Thymus (tissue), 14 donors: ENCODE measurements at places on chromosomes 16 and 17.

DNA sequence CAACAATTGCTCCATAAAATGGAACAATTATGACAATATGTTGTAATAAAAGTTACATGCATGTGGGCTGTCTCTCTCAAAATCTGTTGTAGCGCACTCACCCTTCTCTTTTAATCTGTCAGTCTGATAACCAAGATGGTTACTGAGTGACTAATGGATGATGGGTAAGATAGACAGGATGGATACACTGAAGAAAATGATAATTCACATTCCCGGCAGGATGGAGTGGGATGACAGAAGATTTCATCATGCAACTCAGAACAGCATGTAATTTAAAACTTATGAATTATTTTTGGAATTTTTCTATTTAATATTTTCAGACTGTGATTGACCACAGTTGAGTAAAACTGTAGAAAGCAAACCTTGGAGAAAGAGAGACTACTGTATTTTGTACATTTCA lies 30.5 kb downstream of the CDH13 start:
- no peak for DNase-seq
- no peaks in the 10 kb centered on the region for H3K36me3 ChIP-seq
- H3K27ac ChIP-seq = no peak overlapping the region

DNA sequence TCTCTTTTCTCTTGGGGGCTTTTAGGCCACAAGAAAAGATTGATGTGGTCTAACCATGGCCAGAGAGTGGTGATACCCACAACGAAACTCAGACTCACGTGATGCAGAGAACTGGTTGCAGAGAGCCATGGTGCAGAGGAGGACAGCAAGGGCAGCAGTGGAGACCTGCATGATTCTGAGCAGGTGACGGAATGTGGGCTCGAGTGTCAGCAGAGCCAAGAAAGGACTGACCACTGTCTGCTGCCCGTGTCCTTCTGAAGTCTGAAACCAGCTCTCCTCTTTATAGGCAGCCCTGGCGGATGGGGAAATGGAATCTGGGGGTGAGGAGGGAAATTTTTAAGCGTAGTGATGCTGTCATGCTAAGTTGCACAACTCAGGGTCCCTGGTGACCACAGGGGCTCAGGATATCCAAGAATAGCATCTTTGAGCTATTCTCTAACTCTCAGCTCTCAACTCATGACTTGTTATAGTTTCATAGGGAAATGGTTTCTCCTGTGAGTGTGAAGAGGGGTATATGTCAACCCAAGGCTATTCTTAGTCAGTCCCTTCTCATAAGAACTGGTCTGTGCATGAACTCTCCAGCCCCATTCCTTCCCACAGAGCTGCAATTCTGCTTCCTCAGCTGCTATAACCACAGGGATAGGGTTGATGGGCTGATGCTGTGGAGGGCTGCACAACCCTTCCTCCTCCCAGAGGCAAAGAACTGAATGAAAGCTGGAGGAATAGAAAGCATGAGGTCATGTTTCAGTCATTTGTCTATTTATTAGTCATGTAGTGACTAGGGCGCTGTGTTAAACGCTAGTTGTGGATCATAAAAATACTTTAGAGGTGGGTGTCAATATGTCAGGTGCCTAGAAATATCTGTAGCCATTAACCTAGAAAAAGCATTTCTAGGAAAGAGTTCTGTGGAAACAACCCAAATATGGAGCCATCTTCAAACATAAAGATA lies at the start of gene CCL3:
Gene CCL3 (minus strand): TSS at position 256 of the 949 bp plus-strand sequence. CDS start 85 bp downstream, at position 171.
- DNase-seq = no peak
- H3K36me3 ChIP-seq = no peaks in the 10 kb centered on the region
- no peaks in the 10 kb centered on the region for H3K4me1 ChIP-seq
- H3K4me3 ChIP-seq = no peak within 1 kb of the TSS

DNA sequence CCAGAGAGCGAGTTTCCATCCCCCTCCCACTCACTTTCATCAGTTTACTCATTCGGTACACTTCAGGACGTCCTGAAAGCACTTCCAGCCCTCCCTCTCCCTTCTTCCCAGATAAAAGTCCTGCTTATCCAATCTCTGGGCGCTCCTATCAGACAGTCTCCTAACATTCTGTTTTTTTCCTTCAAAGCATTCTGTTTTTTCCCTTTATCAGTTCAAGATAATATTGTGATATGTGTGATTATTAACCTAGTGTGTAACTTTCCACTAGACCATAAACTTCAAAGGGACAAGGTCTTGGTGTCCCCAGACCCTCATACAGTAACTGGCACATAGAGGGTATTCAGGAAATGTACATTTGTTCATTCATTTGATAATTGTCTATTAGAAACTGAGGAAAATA lies 24.4 kb upstream of the C16orf87 start:
- H3K36me3 ChIP-seq = no peaks in the 10 kb centered on the region
- no peak overlapping the region for H3K4me3 ChIP-seq
- DNase-seq = no peak
- no peak overlapping the region for H3K27ac ChIP-seq
- H3K27me3 ChIP-seq = no peaks in the 10 kb centered on the region

- H3K27me3 ChIP-seq = no peaks in the 10 kb centered on the region
- no peak overlapping the region for H3K27ac ChIP-seq
- H3K36me3 ChIP-seq = no peaks in the 10 kb centered on the region
- no peak for DNase-seq
- no peaks in the 10 kb centered on the region for H3K4me1 ChIP-seq
Observed at GRCh38 chr16:49078571-49078970, 203.1 kb downstream of the CBLN1 start.

DNA sequence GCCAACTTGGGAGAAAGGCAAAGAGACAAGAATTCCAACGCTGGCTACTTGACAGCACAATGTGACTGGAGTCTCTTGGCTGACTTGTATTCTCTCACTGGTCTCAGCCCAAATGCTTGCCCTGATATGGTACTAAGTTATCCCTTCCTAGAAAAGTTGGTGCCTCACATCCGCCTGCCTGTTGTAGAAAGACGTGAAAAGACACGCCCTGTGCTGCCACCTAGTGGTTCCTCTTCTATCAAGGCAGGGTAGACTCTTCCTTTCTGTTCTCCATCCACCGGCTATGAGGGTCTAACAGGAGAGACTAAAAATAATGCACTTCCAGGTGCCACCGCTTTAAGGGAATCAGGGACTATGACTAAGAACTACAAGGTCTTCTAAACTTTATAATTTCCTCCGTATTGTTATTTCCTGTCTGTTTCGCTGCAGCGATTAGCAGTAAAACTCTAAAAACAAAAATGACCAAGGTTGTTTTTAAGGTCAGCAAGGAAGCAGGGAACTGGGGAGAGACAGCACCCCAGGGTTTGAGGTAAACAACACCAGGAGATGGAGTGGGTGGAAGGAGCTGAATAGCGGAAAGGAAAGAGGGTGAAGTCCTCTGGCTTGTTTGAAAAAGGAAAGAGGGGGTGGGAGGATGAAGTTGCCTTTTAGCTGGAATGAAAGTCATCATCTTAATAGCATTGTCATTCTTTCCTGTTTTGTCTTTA lies 109.5 kb downstream of the YPEL2 start:
- H3K4me1 ChIP-seq = no peaks in the 10 kb centered on the region
- H3K27ac ChIP-seq = peak overlapping the region; percentile 31
- no peaks in the 10 kb centered on the region for H3K27me3 ChIP-seq
- no peaks in the 10 kb centered on the region for H3K36me3 ChIP-seq

GRCh38 chr17:7177954-7178477 lies 1.2 kb downstream of the ASGR1 start:
- peak overlapping the region; percentile 21 for H3K4me3 ChIP-seq

GRCh38 chr16:30951750-30952149 lies 2.9 kb downstream of the ORAI3 start:
- peaks cover 12% of the 10 kb centered on the region for H3K4me1 ChIP-seq
- H3K4me3 ChIP-seq = no peak overlapping the region
- H3K27me3 ChIP-seq = no peaks in the 10 kb centered on the region

GRCh38 chr17:4345581-4346252 lies 20.8 kb downstream of the UBE2G1 start:
- H3K27me3 ChIP-seq = no peaks in the 10 kb centered on the region
- no peak overlapping the region for H3K4me3 ChIP-seq
- H3K4me1 ChIP-seq = no peaks in the 10 kb centered on the region
- DNase-seq = no peak
- no peaks in the 10 kb centered on the region for H3K36me3 ChIP-seq
- no peak overlapping the region for H3K27ac ChIP-seq

- peaks cover 3% of the 10 kb centered on the region for H3K27me3 ChIP-seq
Observed at GRCh38 chr16:83901101-83901500, 2.2 kb downstream of the MLYCD start.

DNA sequence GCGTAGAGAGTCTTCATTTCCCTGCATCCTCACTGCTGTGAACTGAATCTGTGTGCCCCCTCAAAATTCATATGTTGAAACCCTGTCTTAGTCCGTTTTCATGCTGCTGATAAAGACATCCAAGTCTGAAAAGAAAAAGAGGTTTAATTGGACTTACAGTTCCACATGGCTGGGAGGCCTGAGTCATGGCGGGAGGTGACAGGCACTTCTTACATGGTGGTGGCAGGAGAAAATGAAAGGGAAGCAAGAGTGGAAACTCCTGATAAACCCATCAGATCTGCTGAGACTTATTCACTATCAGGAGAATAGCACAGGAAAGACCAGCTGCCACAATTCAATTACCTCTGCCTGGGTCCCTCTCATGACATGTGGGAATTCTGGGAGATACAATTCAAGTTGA lies 3.1 kb upstream of the CCDC42 start:
- no peak for DNase-seq
- peaks cover 5% of the 10 kb centered on the region for H3K4me1 ChIP-seq
- H3K4me3 ChIP-seq = no peak overlapping the region
- no peaks in the 10 kb centered on the region for H3K36me3 ChIP-seq

- no peak for DNase-seq
- H3K27ac ChIP-seq = peak overlapping the region; percentile 5
- no peaks in the 10 kb centered on the region for H3K27me3 ChIP-seq
- no peaks in the 10 kb centered on the region for H3K36me3 ChIP-seq
- H3K4me1 ChIP-seq = peaks cover 96% of the 10 kb centered on the region
Observed at GRCh38 chr17:67438667-67439066, 61.6 kb downstream of the PITPNC1 start.

- DNase-seq = peak; percentile 42
- H3K4me1 ChIP-seq = peaks cover 12% of the 10 kb centered on the region
- peak overlapping the region; percentile 26 for H3K27ac ChIP-seq
- peak overlapping the region; percentile 47 for H3K4me3 ChIP-seq
Observed at GRCh38 chr17:17205368-17206123, 587 bp downstream of the PLD6 start.

- no peak overlapping the region for H3K27ac ChIP-seq
- peaks cover 8% of the 10 kb centered on the region for H3K4me1 ChIP-seq
- no peak overlapping the region for H3K4me3 ChIP-seq
- peak; percentile 53 for DNase-seq
- no peaks in the 10 kb centered on the region for H3K36me3 ChIP-seq
- peaks cover 17% of the 10 kb centered on the region for H3K27me3 ChIP-seq
Observed at GRCh38 chr17:21513012-21513570, 136.9 kb downstream of the KCNJ12 start.

- peaks cover 10% of the 10 kb centered on the region for H3K27me3 ChIP-seq
- peaks cover 7% of the 10 kb centered on the region for H3K4me1 ChIP-seq
- H3K36me3 ChIP-seq = no peaks in the 10 kb centered on the region
- H3K27ac ChIP-seq = no peak overlapping the region
- DNase-seq = no peak
Observed at GRCh38 chr17:82702231-82702927, 3.9 kb upstream of the RAB40B start.

GRCh38 chr17:48024149-48025039 lies 13.2 kb downstream of the COPZ2 start:
- H3K4me3 ChIP-seq = peak overlapping the region; percentile 14
- H3K4me1 ChIP-seq = peaks cover 39% of the 10 kb centered on the region
- H3K27me3 ChIP-seq = peaks cover 20% of the 10 kb centered on the region
- no peak overlapping the region for H3K27ac ChIP-seq
- DNase-seq = peak; percentile 34

GRCh38 chr17:80511222-80512180 lies 33.1 kb upstream of the RPTOR start:
- H3K27me3 ChIP-seq = peaks cover 50% of the 10 kb centered on the region
- H3K27ac ChIP-seq = no peak overlapping the region
- H3K4me3 ChIP-seq = no peak overlapping the region
- no peaks in the 10 kb centered on the region for H3K4me1 ChIP-seq
- H3K36me3 ChIP-seq = no peaks in the 10 kb centered on the region

DNA sequence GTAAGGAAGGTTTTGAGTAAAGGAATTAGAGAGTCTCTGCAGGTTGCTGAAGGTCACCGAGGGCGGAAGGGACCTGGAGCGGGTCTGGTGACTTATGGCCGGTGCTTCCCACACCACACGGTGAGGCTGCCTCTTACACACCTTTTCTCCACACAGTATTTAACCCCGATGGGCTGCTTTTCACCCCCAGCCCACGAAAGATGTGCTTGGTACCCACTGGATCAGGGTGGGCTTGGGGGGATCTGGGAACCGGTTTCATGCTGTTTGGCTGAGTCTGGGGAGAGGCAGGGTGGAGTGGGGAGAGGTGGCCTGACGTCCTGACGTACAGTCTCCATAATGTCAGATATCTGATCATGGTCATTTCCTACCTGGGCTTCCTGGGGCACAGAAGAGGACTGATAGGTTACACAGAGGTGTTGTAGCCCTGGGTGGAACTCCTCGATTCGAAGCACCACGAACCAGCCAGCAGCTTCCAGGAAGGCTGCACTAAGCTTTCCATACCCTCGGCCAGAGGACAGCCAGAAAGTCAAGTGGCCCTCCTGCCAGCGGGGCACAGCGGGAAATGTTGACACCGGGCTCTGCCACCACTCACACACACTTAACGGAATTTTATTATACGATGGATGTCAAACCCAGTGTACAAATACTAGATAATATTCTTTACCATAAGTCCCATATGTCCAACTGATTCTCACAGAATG lies 34.0 kb downstream of the OR1D5 start:
- no peak overlapping the region for H3K27ac ChIP-seq
- H3K27me3 ChIP-seq = no peaks in the 10 kb centered on the region
- no peaks in the 10 kb centered on the region for H3K4me1 ChIP-seq
- no peak for DNase-seq
- no peak overlapping the region for H3K4me3 ChIP-seq

- no peak overlapping the region for H3K27ac ChIP-seq
- peaks cover 14% of the 10 kb centered on the region for H3K4me1 ChIP-seq
- H3K36me3 ChIP-seq = peaks cover 27% of the 10 kb centered on the region
- H3K4me3 ChIP-seq = peak overlapping the region; percentile 80
- no peak for DNase-seq
Observed at GRCh38 chr17:4554441-4554996, 665 bp downstream of the MYBBP1A start.
